ENCODE measurements at places on chromosomes 2 and 18.
A peak's percentile ranks its signal among the peaks of the same experiment; 100 is the strongest.

- peak; percentile 21 for DNase-seq
These were observed 578.6 kb upstream of the CHAC2 start for GRCh38 chr2:53188851-53189510.

DNA sequence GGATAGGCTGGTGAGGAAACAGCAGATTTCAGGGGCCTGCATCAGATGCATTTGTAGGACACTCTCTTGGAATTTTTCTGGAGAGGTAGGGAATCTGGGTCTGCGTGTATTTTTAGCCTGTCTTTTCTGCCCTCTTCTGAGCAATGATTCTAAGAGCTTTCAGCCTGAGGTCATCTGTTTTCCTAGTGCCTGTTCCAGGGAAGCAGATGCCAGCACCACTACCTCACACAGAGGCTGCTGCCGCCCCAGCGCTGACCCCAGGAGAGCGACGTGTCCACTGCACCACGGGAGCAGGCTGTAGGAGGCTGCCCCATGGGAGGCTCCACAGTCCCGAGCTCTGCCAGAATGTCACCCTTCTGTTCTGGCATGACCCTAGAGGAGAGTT, 316.5 kb downstream of the CYP26B1 start:
- DNase-seq: peak; percentile 43

- DNase-seq: no peak
These were observed 23.0 kb upstream of the RTN4 start for GRCh38 chr2:55073000-55073983.

DNA sequence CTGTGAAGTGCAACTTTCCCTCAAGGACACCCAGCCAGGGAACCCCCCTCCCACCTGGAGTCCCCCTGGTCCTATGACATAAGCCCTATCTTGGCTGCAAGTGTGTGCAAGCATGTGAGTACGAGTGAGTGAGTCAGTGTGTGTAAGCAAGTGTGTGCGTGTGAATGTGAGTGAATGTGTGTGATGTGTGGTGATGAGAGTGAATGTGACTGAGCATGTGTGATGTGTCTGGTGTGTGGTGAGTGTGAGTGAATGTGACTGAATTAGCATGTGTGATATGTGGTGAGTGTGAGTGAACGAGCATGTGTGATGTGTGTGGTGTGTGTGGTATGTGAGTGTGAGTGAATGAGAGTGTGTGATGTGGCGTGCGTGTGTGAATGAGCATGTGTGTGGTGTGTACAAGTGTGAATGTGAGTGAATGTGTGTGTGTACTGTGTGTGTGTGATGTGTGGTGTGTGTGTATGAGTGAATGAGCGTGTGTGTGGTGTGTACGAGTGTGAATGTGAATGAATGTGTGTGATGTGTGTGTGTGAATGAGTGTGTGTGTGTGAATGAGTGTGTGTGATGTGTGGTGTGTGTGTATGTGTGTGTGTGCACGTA, 68.8 kb upstream of the SMAD7 start:
- DNase-seq: no peak

DNA sequence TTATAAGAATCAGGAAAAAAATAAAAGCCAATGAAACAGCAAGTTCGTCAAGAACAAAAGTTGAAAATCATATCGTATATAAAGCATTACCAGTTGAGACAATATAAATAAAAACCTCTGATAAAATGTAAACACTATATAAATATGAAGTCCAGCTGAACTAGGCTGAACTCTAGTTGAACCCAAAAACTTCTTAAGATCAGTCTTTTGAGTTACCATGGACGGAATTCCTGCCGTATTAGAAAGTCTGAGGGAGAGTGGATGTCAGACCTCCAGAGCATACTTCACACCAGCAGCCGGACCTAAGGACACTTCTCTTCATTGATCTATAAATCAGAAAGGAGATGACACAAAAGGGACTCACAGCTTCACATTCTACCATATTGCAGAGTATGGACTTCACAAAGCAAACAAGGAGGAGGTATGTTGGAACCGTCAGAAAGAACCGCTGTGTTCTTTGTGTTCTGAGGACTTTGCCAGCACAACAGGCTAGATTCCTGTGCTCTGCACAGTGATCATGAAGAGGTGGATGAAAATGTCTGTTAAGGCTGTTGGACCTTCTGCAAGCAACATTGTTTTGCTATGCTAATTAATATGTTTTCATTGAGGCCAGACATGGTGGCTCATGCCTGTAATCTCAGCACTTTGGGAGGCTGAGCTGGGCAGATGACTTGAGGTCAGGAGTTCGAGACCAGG, 67.2 kb upstream of the SP5 start:
- DNase-seq: no peak
